ENCODE measurements at places on chromosomes 5 and 9.

GRCh38 chr9:124212381-124213050, 45.2 kb upstream of the NEK6 start:
- no peak for DNase-seq

DNA sequence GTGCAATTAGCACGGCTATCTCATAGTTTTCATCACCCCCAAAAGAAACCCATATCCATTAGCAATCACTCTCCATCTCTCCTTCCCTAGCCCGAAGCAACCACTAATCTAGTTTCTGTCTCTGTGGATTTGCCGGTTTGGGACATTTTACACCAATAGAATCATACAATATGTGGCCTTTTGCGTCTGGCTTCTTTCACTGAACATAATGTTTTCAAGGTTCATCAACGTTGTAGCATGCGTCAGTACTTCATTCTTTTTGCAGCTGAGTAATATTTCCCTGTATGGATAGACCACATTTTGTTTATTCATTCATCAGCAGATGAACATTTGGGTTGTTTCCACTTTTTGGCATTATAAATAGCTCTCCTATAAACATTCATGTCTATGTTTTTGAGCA, 75.4 kb upstream of the TBC1D2 start:
- no peak for DNase-seq

DNA sequence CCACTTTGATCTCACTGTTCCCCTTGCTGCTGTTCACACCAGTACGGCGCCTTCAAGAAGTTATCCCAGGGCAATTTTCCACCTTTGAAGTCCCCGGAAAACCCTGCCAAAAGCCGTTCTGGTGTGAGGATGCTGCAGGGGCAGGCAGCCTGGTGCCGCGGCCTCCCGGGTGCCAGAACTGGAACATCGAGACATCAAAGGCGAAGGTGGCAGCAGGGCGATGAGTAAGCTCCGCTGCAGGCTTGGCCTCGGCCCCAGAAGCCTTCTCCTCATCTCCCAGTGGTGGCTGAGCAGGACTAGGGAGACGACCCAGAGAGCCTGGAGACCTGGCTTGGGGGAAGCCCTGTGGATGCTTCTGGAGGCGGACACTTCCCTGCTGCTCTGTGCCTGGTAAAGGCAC, 115.3 kb upstream of the MSX2 start:
- no peak for DNase-seq

DNA sequence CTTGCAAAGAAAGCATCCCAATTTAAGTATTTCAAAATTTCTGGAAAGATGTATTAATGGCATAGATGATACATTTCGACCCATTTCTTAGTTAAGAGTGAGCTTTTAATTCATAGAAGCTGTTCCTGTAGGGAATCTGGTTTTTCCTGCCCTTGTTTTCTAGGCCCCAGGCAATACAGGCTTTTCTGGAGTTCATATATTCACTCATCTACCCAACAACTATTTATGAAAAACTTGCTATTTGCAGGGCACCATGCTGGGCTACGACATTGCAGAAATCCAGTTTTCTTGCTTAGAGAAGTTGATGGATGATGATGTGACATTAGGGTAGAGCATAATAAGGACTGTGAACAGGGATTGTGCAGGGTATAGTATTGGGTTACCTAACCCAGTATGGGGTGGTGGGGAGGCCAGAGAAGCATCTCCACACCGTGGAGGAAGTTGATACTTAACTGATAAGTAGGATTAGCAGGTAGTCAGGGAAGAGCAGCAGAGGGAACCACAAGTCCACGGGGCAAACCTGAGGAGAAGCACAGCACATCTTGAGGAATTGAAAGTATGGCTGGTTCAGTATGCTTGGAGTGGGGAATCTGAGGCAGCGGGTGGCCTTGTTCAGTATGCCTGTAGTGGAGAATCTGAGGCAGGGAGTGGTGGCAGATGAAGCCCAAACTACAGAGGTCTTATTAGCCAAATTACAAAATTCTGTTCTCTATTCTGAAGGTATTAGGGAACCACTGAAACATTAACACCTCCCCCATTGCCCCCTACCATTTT, 247.5 kb downstream of the ARRDC3 start:
- DNase-seq = no peak

- DNase-seq = no peak
Observed at GRCh38 chr5:173832386-173832785, 55.8 kb upstream of the CPEB4 start.

- peak; percentile 21 for DNase-seq
Observed at GRCh38 chr9:117936185-117937130, 232.3 kb downstream of the TLR4 start.

DNA sequence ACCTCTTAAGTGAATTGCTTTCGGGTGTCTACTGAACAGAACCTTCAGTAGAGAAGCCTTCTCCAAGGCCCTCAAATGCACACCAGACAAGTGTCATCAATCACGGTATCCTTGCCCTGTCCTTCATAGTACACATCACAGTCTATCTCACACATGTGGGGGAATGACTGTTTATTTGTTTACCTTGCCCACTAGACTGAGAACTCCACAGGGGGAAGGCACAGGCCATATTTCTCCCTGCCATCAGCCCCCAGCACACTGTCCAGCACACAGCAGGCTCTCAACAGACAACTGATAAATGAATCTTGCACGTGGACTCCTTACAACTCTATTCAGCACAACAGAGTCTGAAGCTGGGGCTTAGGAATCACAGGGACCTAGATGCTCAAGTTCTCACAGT, 128.5 kb downstream of the MED27 start:
- no peak for DNase-seq

DNA sequence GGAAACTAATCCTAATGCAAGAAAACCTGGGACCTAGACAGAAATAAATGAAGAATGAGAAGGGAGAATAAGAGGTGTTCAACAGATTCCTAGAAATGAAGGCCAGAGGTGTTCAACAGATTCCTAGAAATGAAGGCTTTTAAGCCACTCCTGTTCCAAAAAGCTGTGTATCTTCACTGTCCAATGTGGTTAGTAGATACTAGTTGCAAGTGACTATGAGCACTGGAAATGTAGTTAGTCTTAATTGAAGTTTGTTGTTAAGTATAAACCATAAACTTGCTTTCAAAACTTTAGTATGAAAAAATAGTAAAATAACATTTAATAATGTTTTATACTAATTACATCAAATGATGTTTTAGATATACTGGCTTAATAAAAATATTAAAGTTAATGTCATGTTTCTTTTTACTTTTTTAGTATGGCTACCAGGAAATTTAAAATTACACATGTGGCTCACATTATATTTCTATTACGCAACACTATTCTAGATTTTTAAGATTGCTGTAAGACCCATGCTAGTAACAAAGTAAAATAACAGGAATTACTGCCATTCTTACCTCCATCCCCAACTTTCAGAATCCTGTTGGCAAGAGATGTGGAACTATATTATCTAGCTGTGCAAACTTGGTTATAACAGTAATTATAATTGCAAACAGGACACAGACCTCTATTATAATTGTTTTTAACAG, 57.5 kb downstream of the RICTOR start:
- DNase-seq = no peak

- DNase-seq = no peak
Observed at GRCh38 chr5:53167836-53168235, 58.3 kb upstream of the MOCS2 start.

DNA sequence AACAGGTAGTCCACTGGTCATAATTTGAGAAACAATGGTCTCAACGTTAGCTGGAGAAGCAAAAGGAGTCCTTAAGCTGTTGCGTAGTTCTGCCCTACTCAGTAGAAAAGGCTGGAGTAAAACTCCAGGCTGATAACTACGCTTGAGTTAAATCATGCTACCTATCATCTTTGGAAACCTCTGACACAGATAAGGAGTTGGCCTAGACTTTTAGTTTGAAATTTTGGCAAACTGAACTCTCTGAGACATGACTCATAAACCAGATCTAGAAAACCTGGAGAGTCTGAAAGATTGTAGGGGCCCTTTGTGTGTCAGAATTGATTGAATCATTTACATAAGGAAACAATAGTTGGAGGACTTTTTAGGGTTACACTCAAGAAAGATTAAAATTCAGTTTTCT, 26.3 kb downstream of the NMUR2 start:
- no peak for DNase-seq

DNA sequence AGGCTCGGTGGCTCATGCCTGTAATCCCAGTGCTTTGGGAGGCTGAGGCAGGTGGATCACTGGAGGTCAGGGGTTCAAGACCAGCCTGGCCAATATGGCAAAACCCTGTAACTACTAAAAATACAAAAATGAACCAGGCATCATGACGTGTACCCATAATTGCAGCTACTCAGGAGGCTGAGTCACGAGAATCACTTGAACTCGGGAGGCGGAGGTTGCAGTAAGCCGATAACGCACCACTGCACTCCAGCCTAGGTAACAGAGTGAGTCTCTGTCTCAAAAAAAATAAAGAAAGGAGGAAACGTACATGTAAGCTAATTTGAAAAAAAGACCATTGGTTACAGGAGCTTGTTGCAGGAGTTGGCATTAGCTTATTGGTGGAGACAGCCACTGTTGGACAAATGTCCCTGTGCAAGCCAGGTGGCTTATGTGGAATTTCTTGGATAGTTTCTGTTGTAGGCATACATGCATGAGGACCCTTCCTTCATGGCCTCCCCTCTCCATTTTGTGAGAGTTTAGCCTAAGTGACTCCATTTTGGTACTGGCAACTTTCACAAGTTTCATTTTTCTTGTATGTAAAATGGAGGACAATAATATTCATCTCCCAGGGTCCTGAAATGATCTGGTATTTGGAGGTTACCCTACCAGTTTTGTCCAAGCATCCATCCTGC, 16.8 kb upstream of the RAB14 start:
- DNase-seq = no peak

GRCh38 chr9:92682269-92682668, 12.3 kb upstream of the IPPK start:
- no peak for DNase-seq

DNA sequence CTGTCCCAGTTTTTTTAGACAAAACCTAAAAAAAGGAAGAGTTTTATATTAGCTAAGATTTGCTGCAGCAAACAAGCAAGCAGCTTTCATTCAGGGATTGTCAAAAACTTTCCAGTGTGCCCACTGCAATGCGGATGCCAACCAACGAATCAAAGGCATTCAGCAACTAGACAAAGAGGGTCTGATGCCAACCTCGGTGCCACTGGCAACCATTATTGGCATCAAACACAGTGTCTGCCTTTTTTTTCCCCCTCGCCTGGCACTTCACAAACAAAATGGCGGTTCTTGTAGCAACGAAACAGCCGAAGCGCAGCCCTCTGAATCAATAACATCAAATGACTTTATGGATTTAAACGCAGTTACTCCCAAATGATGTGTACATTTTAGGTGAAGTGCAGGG, 10.4 kb downstream of the NFIB start:
- no peak for DNase-seq

GRCh38 chr5:32726086-32726557, 15.0 kb downstream of the NPR3 start:
- DNase-seq = no peak

DNA sequence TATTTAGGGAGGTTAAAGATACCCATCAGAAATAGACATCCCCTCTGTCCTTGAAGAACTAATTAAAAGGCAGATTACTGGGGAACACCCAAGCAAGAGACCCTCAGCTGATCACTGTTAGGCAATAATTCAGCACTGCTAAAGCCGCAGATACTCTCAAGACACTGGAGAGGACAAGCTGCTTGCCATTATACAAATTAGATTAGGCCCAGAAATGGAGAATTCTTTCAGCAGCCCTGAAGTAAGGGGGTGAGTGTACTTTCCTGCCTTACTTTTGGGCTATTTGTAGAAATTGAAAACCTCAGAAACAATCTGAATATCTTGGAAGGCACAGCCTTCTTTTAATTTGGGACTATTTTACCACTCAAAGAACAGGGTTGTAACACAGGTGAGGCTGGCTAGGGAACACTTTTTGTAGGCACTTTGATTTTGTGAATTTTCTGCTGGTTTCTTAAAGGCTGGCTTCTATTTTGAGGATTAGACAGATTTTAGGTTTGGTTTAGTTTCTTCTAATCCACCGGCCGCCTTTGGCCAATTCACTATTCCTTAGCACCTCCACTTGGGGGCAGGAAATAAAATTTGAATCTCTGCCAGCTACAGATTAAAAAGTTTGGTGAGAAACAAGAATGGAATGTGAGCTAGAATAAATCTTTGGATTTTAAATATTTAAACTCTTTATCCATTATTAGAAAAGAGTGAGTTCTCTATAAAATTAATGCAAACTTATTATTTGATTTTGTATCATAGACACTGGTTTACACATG, 106.0 kb downstream of the SMARCA2 start:
- DNase-seq = no peak

- DNase-seq = no peak
Observed at GRCh38 chr9:631596-631995, 209.9 kb upstream of the DMRT1 start.

DNA sequence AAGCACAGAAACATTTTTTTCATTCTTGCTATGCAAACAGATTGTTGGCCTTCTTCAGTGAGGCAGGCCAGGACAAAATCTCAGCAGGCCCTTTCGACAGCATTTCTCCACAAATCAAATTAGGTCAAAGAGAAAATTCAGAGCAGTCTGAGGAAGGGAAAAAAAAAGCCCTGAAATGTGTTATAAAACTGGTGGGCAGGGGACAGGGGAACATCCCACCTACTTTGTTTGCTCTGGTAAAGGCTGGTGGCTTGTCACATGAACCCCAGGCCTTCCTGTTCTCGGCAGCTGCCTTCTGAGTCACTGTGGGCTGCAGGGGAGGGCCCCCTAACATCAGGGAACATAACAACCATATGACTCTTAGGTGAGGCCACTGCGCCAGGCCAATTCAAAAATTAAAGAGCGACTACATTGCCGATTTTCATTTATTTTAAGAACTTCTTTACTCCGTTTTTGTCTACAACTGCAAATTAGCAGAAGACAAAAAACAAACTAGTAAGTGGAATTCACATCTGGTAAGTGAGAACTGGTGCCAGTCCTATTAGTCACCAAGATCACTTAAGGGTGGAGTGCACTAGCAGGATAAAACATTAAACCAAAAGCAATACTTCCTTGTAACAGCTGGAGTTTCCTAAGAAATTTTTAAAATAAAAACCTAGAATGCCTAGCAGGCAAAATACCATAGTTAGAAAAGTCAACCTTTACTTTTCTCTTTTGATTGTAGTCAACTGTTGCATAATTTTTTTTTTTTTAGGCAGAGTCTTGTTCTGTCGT, 46.2 kb upstream of the DENND4C start:
- DNase-seq = peak; percentile 35

GRCh38 chr5:107567901-107568671, 102.7 kb downstream of the EFNA5 start:
- peak; percentile 56 for DNase-seq

DNA sequence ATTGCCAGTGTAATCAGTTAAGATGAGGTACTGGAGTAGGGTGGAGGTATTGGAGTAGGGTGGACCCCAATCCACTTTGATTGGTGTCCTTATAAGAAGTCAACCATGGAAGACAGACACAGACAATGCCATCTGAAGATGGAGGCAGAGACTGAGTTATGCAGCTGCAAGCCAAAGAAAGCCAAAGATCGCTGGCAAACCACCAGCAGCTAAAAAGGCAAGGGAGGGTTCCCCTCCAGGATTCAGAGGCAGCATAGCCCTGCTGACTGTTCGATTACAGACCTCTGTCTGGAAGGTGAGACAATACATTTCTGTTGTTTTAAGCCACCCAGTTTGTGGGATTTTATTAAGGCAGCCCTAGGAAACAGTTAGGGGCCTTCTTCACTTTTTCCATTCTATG, 30.5 kb upstream of the CKMT2 start:
- DNase-seq = no peak
